Heart left ventricle (tissue), 16 donors: ENCODE measurements at places on chromosomes 1 and 21.

DNA sequence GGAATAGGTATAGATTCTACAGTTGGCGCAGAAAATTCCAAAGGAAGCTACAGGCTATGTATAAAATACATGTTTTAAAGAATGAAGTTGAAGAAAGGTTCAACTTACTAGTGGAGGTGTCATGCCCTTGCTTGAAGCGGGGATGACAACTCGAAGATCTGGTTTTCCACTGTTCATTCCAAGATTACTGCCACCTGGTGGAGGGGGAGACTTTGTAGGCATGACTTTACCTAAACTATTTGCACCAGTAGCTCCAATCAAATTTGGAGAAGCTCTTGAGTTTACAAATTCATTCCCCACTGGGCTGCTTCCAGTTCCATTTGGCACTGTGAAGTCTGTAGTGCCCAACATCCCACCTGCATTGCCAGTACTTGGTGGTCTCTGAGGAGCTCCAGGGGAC is 81.7 kb downstream of the AXDND1 start:
- no peak for DNase-seq

DNA sequence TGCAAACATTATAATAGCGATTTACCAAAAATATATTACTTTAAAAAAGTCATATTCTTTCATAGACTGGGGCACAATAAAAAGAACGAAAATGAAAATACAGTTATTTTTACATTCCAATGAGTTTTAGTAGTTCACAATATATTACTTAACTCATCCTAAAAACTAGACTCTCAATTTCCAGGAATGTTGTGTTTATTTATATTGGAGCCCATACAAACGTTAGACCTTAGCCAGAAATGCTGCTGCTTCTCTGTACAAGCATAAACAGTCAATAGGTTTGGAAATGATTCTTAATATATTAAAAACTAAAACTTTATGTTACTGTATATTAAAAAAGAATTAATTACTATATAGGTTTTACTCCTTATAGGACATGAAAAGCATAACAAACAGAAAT is 302.3 kb downstream of the BRINP3 start:
- DNase-seq, result no peak

DNA sequence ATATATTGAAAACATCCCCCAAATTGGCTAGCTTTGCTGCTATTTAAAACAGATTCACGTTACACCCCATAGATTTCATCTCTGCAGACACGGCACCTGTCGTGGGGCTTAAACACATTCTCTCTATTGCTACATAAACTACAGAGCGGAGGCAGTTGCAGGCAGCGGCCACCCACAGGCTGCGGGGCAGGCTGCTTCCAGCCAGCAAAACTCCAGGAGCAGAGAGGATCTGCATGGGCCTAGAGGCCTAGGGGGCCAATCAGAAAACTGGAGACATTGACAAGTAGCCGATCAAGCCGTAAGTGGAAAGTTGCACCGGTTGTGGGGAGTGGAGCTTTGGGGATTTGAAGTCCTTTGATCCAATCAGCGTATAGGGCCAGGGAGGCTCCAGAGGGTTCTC is 129.0 kb upstream of the KLHDC7A start:
- DNase-seq, result no peak

GRCh38 chr1:29623501-29623900 is 387.2 kb downstream of the PTPRU start:
- no peak for DNase-seq

DNA sequence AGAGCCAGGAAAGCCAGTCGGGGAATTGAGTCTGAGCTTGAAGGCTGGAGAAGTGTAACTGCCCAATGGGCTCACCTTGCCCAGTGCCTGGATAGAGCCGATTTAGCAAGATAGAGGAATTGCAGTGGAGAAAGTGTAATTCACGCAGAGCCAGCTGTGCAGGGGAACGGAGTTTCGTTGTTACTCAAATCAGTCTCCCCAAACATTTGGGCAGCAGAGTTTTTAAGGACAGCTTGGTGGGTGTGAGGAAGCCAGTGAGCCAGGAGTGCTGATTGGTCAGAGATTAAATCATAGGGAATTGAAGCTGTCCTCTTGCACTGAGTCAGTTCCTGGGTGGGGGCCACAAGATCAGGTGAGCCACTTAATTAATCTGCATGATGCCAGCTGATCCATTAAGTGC is 28.4 kb upstream of the NLRP3 start:
- no peak for DNase-seq

- DNase-seq, result no peak
Measured at GRCh38 chr1:161720956-161721737, at the start of gene FCRLB. Gene FCRLB (plus strand): TSS chr1:161721544. CDS start chr1:161722673, 1,129 bp downstream.

GRCh38 chr1:42267904-42268303 is 67.1 kb downstream of the FOXJ3 start:
- DNase-seq, result no peak

GRCh38 chr1:87159378-87159915 is 169.2 kb upstream of the LMO4 start:
- no peak for DNase-seq

GRCh38 chr1:22804969-22805671 is 94.5 kb downstream of the EPHB2 start:
- no peak for DNase-seq

- no peak for DNase-seq
Measured at GRCh38 chr1:62358665-62359373, 39.6 kb upstream of the KANK4 start.

DNA sequence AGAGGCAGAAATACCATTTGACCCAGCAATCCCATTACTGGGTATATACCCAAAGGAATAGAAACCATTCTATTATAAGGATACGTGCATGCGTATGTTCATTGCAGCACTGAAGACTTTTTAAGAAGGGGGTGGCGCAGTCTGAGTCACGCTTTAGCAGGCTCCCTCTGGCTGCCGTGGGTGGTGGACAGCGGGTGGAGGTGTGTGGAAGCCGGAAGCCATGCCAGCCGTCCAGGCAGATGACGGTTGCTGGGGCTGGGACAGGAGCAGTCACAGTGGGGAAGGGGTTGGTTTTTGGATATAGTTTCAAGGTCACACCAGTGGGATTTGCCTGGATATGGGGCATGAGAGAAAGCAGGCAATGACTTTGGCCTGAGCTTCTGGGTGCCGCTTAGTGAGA is 270.5 kb downstream of the GRIK3 start:
- no peak for DNase-seq

DNA sequence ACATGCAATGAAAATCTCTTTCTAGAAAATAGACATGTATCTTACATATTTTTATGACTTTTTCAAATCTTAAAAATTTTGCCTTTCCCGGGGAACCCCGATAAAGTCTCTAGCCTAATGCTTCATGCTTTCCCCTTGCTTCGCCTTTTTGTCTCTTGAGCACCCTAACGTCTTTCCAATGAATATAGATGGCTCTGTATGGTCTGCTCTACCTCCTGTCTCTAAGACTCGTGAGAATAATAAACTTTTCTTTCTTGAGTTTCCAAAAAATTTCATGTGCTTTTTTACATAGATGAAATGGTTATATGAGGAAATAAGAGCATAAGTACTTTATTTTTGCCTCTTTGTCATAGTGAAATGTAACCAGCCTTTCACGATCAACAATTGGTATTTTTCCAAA is 202.6 kb downstream of the PDE4B start:
- DNase-seq, result no peak

DNA sequence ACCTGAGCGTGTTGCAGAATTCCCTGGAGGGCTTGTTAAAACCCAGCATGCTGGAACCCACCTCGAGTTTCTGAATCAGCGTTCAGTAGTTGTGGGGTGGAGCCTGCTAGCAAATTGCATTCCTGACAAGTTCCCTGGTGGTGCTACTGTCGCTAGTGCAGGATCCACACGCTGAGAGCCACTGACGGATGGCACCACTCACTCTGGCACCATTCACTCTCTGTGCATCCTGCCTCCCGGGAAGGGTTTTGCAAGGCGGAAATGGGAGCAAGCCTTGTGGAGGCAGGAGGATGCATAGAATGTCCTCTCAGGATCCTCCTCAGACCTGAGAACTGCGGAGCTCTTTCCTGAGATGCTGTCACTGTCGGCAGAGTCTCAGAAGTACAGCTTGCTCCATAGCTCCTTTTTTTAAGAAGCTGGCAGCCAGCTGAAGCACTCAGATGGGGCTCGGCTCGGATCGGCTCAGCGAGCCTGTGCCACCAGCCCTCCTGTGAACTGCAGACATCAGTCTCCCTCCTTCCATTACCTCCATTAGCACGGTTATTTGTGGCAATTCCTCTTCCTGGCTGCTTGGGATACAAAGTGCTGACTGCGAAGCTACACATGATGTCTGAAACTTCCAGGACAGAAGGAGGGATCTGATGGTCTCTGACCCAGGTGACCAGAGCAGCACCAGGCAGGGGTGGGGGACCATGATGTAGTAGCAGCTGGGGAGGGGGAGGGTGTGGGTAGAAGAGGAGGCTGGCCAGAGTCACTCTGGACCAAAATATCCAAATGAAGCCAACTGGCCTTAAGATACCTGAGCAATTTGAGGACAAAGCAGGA is 89.6 kb downstream of the C1orf94 start:
- no peak for DNase-seq

DNA sequence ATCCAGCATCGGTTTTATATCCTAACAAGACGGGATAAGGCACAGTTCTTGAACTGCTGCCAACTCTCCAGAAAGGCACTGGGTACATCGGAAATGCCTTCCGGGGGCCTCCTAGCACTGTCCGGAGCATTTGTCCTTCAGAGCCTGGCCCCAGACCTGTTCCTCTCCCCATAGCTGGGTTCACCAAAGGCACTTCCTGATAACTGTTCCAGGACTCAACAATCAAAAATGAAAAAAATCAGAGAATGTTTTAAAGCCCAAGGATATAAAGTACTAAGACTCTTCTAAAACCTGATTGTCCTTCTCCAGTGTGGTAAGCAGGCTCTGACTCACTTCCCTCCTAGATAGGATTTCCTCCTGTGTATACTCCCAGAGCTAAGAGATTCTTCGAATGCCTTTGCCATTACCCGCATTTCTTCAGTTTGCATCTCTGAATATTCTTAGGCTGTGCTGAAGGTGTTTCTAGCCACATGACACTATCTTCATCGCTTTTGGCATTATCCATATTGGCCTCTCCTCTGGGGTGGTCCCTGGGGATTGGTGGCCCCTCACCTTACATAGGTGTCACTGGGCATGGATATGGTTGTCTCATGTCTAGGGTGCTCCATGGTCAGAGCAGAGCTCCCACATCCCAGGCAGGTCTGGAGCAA is 112.9 kb downstream of the ZBTB18 start:
- DNase-seq, result no peak

DNA sequence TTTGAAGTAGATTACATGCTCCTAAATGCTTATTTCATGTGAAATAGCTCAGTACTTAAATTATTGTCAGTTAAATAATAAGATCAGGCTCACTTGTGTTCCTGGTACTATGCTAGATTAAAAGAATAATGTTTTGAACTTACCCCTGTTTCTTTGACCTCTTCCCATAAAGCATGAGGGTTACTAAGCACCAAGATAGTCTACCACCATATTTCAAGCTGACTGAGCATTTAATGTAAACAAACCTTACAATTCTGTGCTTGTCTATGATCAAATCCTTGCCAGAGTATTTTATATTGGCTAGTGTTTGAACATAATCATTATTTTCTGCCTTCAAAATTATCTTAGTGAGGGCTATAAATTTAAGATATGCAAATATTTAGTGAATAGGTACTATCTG is 98.1 kb downstream of the LHX9 start:
- DNase-seq, result no peak

DNA sequence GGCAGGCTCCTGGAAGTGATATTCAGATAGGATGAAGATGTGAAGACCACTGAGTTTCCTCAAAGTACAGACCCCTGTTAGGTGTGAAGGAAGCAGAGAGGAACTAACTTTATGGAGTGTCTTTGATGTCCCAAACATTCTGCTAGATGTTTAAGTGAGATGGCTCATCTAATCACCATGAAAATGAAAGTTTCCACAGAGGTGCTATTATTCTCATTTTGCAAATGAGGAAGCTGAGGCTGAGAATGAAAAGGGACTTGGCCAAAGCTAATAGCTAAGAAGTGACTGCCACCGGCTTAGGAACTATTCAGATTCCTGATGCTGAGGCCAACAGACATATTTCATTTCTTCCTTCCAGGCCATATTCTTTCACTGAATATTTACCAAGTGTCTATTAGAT is 45.9 kb upstream of the WLS start:
- DNase-seq, result no peak
